H1 (cell line): ENCODE measurements at places on chromosomes 6 and 20. TPM values are rescaled to one million over a fixed set of nuclear protein-coding genes. Genes with fewer than 3 reads are reported as not detected.

PSMB8 gene
- polyA plus RNA-seq: 26.9 and 43.0 TPM in 2 replicates

TRIM10 gene
- polyA plus RNA-seq: 0.06 and 0.08 TPM in 2 replicates

SLC35F1 gene
- polyA plus RNA-seq: 5.4 and 7.0 TPM in 2 replicates

FILIP1 gene
- 2.0 and 2.4 TPM in 2 replicates for polyA plus RNA-seq

VGLL2 gene
- polyA plus RNA-seq: 0.09 TPM in 1 of 2 replicates, not detected in the other

MTFR2 gene
- 10.7 and 11.1 TPM in 2 replicates for polyA plus RNA-seq

SUMO4 gene
- polyA plus RNA-seq: 0.09 TPM in 1 of 2 replicates, not detected in the other

ARMC12 gene
- 3.7 and 3.9 TPM in 2 replicates for polyA plus RNA-seq
